ENCODE measurements at places on chromosomes 5 and 9. TPM values are rescaled to one million over a fixed set of nuclear protein-coding genes. Genes with fewer than 3 reads are reported as not detected.
A peak's percentile ranks its signal among the peaks of the same experiment; 100 is the strongest.

Gene PBX3
- 51.2 TPM for total RNA-seq

Gene CPEB4
- 40.6 TPM for total RNA-seq

Gene EIF4E1B
- total RNA-seq: not detected

- peak; percentile 65 for DNase-seq
Measured at GRCh38 chr5:124402144-124402581, 344.3 kb downstream of the ZNF608 start.

- no peak for DNase-seq
Measured at GRCh38 chr9:17236147-17236546, 101.3 kb downstream of the CNTLN start.

DNA sequence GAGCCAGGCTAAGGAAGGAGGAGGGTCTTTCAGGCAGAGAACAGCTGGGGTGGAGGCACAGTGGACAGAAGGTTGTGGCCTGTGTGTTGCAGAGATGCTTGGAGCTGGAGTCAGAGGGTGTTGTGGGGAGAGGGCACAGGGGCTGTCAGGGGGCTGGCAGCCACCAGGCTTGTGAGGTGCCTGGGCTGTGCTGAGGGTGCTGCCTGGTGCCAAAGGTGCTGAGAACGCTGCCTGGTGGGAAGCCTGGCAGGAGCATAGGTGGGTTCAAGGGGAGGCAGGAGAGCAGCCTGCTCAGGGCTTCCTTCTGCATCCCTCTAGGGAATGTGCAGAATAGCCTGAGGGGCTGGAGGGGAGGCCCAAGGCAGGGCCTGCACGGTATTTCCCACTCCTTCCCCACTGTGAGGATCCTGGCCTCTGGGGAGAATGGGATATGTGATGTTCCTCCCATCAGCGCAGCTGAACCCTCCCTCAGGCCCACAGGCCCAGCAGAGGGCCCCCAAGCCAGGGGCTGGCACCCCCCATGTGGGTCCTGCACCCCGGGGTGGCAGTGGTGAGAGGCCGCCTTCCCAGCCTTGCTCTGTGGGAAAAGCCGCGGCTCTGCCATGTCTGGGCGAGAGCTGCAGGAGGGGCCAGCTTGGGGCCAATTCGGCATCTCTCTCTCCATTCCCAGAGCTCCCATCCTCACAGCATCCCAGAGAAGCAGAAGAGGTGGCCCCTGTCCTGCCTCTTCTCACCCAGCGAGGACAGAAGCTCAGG lies 76.3 kb downstream of the CACNA1B start:
- no peak for DNase-seq

DNA sequence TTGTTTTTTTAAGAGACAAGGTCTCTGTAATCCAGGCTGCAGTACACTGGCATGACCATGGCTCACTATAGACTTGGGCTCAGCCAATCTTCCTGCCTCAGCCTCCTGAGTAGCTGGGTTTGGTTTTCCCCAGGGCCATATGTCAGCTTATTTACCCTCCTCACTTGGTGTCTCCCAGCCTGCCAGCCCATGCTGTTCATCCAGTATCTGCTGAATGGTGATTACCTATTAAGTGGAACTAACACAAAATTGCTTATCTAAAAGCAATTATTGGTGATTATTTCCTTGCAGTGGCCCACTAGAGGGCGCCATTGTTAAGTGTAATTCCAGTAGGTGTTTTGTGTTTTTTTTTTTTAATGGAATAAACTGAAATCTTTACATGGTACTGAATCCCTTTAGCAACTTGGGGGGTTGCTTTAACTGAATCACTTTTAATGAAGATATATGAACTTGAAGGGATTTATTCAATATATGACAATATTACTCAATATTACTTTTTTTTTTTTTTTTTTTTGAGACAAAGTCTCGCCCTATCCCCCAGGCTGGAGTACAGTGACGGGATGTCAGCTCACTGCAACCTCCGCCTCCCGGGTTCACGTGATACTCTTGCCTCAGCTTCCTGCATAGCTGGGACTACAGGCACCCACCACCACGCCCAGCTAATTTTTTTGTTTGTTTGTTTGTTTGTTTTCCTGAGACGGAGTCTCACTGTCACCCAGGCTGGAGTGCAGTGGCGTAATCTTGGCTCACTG lies 13.8 kb downstream of the EXOSC2 start:
- DNase-seq: peak; percentile 32

DNA sequence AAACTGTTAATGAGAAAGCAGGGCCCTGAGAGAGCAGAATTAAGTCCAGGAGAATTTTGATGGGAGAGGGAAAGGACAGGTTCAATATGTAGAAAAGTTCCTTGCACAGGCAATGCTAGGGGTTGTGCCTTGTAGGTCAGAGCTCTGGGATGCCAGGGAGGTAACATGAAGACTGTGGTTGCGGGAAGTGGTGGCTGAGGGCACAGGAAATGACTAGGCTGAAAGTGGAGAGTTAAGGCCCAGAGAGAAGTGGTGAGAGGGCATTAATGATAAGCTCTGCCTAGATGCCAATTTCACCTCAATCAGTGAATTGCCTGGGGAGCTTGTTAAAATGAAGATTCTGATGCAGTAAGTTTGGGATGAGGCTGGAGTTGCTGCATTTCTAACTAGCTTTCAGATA lies 31.5 kb upstream of the PPP3R2 start:
- no peak for DNase-seq

GRCh38 chr5:1748845-1749244 lies 50.8 kb downstream of the MRPL36 start:
- DNase-seq: no peak

- DNase-seq: peak; percentile 18
Measured at GRCh38 chr5:173618927-173619519, 2.6 kb upstream of the BOD1 start.

- DNase-seq: no peak
Measured at GRCh38 chr5:403995-404394, 39.0 kb upstream of the EXOC3 start.

DNA sequence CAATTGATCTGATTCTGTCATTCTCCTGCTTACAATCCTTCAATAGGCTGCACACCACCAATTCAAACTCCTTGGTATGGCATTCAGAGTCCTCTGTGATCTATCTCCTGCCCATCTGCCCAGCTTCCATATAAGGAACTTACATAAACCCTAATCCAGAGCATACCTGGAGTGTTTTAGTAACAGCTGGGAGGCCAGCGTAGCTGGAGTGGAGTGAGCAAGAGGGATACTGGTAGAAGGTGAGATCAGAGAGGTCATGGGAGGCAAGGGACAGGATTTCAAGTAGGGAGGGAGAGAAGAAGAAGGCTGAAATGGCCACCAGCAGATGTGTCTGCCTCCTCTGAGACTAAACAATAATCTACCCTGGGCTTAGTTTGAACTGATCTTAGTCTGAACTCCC lies 288.5 kb downstream of the MEF2C start:
- no peak for DNase-seq

GRCh38 chr5:58933891-58934628 lies 351.2 kb downstream of the RAB3C start:
- DNase-seq: no peak

- DNase-seq: no peak
Measured at GRCh38 chr9:36791222-36791950, 218.7 kb downstream of the MELK start.

DNA sequence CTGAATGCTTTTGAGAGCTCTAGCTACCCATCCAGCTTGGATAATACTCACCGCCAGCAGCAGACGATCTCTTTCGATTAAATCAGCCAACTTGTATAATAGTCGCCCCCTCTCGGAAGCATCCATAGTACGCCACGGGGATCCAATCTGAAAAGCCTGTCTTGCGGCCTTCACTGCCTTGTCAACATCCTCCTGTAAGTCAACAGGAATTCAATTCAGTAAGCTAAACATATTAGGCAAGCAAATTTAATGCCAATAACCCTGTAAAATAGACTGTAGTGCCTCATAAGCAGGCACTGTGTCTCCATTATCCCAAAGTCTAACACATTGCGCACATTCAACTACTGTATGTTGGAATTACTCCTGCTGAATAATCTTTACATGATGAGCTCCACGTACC lies 22.0 kb downstream of the ALDH1A1 start:
- no peak for DNase-seq

Data from astrocyte (in vitro differentiated cells and primary cell).